ENCODE measurements at places on chromosomes 1 and 21.
A peak's percentile ranks its signal among the peaks of the same experiment; 100 is the strongest.

GRCh38 chr21:16993416-16994038, 519.3 kb upstream of the CXADR start:
- DNase-seq: no peak

DNA sequence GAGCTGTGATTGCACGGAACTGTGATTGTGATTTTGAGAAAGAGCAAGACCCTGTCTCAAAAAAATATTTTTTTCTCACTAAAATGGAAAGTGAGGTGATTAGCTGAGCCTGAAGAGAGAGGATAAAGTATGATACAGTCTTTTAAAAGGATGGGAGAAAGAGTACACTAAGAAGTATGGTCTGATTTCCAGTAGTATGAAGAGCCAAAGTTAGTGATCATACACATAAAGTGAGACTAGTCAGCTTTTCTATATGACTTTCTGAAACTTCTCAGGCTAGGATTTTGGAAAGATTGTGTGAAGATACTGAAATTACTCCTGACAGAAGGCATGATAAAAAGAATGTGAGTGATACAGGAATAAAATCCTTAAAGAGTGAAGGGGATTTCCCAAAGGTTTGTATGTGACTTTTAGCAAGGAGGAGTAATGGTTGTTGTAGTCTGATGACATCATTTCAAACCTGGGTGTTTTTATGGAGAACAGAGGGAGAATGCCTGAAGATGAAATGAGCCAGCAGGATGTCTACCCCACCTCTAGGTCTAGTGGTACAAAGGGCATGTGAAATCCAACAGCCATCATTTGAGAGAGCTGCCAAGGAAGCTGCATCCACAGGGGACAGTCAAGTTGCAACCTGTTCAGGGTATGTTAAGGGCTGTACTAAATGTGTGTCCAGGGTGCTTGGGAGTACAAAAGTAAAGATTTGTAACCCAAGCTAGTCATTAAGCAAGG, 157.7 kb downstream of the PIK3R3 start:
- DNase-seq: peak; percentile 28

GRCh38 chr1:154614247-154614646, 6.3 kb upstream of the ADAR start:
- DNase-seq: no peak

DNA sequence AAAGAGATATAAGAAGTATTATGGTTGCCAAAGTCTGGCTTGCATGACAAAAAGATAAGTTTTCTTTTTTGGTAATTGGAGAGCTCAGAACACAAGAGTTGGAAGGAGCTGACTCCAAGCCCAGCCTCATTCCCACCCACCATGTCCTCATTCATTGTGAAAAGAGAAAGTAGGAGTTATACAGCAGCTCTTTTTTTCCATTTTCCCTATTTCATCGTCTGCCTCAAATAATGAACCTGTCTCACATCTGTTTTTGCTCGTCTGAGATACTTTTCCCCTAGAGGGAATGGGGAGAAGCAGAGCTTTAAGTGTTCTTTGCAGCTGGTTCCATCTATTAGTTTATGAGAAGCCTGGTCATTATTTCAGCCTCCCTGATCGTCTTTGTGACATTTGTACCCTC, 34.7 kb downstream of the AGT start:
- DNase-seq: no peak

DNA sequence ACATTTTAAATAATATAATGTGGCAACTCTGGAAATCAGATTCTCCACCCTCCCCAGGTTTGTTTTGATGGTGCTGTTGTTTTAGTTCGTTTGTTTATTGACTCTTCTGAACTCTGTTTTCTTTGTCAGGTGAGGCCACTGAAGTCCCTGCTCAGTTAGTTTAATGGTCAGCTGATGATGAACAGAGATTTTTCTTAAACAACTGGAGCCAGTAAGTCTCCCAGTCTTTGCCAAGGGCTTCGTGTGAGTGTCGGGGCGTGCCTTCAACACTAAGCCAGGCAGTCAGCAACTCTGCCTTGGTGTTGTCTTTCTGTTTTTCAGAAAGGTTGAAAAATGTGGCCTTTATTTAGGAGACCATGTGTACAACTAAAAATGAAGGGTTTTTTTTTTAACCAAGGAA, 58.9 kb downstream of the TEX35 start:
- DNase-seq: no peak

GRCh38 chr1:93504247-93505033, 56.5 kb downstream of the FNBP1L start:
- no peak for DNase-seq

DNA sequence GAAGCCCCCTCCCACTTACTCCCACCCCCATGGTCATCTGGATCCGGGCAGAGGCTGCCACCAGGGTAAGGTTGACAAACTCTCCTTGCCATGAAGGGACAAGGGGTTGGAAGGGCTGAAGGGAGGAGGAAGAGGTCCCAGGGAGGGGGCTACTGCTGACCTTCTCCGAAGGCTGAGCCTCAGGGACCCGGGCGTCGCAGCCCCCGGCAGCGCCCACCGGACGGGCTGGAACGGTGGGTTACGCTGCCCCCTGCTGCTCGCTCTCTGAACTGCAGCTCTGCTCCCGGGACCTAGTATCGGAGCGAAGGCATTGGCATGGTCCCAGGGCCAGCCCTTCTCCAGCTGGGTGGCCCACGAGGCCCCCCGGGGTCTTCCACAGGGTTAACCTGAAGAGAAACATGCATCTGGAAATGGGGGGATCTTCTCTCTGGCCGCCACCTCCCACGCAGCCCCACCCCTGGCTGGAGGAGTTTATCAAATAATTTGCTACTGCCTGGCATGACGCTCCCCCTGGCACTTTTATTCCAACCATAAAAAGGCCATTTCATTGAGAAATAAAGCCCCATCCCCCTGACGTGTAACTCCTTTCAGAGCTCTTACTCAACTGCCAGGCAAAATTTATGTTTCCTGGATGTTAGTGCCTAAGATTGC, 70.4 kb upstream of the TARDBP start:
- peak; percentile 6 for DNase-seq

DNA sequence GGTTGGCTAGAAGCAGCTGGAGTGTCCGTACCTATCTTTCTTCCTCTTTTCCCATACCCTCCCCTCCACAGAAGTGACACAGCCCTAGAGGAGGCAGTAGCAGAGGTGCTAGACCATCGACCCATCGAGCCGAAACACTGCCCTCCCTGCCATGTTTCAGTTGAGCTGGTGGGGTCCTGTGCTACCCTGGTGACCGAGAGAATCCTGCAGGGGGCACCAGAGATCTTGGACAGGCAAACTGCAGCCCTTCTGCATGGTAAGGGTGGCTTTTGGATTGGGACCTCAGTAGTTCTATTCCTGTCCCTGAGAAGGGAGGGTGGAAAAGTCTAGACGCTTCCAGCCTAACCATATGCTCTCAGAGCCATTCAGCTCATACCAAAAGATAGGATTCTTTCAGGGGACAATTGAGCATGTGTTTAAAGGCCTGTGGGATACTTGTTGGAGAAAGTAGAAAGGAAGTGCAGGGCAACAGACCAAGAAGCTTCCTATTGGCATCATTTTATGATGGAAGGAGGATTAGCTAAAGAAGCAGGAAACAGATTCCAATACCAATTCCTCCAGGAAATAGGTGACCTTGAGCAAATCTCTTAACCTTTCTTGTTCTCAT, 11.7 kb upstream of the BNIPL start:
- DNase-seq: peak; percentile 64

- DNase-seq: peak; percentile 47
Measured at GRCh38 chr1:213014642-213015041, 1.0 kb downstream of the ANGEL2 start.

DNA sequence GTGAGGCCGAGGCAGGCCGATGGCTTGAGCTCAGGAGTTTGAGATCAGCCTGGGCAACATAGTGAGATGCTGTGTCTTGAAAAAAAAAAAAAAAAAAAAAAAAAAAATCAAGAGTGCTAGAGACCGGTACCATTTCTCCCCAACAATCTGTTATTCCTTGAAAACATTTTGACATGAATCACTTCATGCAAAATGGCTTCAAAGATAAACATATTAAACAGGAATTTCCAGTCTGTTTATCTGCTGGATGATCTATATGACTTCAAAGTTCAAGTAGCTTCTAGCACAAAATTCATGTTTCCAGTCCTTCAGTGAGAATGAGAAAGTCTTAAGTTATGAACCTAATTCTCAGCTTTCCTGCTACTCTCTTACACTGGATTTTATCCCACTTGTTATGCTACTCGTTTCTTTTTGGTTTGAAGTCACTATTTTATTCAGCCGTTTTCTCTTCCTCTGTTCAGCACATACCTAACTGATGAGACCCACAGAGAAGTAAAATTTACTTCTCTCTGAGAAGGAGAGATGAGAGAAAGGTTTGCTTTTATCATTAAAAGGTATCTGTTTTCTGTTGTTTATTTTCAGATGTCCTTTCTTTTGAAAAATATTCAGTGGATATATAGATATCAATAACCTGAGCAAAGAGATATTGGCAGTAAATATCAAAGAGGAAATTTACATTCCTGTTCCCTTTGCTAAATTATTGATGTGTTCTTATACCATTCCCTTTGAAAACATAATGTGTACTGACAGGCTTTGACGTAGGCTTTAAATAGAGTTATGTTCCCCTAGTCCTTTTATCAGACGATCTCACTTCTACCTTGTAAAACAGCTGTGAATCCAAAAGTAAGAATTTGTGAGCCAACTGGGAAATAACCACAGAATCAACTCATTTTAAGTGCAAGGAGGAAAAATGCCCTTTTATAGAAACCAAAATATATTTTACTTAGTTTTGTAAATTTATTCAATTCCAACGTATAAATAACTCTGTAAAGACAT, 38.2 kb downstream of the CD46 start:
- peak; percentile 45 for DNase-seq
